Stimulated activated CD4-positive, alpha-beta T cell treated with anti-CD3 and anti-CD28 coated beads, Interleukin-1b, Interleukin-23, amount 100 ng/mL, for 48 hours (primary cell): ENCODE measurements at places on chromosomes 7 and 10.

GRCh38 chr7:141949021-141949420 lies 2.2 kb upstream of the CLEC5A start:
- DNase-seq, result no peak

DNA sequence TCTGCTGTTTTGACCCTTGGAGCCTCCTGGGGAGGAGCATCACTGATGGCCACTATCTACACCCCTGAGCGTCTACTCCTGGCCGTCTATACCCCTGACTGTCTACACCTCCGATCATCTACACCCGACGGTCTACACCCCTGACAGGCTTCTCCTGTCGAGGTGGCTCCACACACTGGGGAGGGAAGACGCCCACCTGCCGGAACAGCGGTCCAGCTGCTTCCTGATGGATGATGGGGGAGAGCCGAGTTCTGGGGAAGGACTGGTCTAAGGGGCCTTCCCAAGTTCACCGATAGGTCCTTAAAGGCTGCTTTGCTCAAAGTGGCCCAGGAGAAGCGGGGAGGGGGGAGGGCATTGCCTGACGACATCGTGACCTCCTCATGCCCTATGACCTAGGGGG lies 39.4 kb downstream of the GBX1 start:
- no peak for DNase-seq

DNA sequence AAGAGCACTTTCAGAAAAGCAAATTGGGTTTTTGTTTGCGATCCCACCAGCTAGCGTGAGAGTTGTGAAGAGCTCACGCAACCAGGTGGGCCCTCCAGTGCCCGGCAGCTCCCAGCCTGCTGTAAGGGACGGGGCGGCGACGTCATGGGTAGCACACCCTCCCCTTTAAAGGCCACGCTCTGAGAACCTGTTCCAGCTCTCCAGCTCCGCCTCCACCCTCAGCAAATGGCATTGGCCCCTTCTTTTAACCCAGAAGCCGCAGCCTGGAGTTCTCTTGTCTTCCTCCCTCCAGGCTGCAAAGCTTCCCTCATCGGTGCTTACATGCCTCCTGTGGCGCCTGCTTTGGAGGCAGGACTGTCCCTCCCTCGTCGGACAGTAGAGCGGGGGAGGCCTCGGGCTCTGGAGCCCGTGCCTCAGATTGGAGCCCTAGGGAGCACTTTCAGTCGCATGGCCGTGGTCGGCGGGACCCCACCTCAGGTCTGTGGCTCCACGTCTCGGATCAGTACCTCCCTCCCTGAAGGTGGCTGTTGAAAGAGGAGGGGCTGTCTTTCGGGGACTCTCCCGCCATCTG lies 32.9 kb downstream of the WIPI2 start:
- DNase-seq, result no peak

DNA sequence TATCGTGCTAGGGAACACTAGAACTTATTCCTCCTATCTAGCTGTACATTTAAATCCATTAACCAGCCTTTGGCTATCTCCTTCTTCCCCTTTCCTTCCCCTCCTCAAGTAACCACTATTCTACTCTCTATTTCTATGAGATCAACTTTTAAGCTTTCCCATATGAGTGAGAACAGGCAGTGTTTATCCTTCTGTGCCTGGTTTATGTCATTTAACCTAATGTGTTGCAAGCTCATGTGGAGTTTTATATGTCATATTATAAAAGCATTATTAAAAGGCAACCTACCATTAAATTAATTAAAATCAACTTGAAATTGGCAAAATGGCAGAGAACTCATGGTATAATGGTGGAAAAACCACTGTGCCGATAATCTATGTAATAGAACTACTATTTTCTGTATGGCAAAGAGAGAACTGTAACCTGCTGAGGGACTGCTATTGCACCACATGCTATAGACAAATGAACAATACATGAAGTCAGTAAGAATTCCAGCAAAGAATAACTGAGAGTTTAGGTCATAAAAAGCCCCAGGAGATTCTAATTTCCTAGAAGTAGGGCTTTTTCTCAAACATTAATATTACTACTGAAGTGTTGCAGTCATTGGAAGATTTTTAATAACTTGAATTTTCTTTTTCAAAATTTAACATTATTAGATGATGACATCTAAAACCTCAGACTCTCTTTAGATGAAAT lies 81.8 kb downstream of the LRRN3 start:
- DNase-seq, result no peak

- peak; percentile 54 for DNase-seq
Observed at GRCh38 chr7:77759294-77759889, 38.8 kb downstream of the TMEM60 start.

DNA sequence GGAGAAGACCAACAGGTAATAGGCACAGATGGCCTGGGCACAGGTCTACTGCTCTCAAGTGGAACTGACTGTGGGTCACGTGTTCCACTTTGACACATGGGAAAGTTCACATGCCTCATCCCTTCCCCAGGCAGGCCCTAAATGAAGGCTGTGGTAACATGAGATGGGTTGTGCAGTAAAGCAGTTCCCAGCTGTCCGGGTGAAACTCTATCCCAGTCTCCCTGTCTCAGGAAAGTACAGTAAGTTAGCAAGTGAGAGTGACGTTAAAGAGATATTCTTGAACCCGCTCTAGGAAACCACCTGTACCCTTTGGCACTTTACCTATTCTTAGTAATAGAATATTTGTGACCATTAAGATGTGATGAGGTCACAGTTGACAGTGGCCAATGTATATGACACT lies 343.7 kb upstream of the AOAH start:
- DNase-seq, result no peak

DNA sequence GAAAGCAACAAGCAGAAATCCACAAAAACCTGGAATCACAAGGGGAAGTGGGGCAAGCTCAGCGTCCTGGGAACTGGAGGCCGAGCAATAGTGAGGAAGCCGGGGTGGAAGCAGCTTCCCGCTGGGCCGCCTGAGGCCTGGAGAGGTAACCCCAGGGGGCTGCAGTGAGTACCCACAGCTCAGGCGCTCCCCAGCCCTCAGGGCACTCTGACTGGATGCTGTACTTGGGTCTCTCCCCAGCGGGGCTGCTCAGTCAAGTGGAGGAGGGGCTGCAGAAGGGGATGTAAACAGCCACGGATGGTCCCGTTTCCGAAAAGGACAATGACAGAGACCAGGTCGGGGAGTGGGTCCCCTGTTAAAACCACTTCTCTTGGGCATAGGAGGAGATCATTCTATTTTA lies 50.3 kb downstream of the SLIT1 start:
- no peak for DNase-seq

DNA sequence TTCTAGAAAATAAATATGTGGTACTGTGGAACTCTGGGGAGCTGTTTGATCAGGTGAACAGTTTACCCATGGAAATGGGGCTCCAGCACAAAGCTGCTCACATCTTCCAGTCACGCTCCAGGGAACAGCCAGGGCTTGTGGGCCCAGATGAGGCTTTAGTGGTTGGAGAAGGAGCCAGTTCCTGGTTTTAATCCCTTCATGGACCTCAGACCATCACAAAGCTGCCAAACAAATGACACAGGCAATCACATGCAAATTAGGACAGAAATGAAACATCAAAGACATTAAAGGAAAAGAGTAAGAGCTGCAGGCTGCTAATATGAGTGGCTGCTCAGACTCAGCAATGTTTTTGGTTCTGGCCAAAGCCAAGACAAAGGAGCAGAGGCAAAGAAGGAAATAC lies 2.2 kb upstream of the ATP6V0E2 start:
- no peak for DNase-seq

DNA sequence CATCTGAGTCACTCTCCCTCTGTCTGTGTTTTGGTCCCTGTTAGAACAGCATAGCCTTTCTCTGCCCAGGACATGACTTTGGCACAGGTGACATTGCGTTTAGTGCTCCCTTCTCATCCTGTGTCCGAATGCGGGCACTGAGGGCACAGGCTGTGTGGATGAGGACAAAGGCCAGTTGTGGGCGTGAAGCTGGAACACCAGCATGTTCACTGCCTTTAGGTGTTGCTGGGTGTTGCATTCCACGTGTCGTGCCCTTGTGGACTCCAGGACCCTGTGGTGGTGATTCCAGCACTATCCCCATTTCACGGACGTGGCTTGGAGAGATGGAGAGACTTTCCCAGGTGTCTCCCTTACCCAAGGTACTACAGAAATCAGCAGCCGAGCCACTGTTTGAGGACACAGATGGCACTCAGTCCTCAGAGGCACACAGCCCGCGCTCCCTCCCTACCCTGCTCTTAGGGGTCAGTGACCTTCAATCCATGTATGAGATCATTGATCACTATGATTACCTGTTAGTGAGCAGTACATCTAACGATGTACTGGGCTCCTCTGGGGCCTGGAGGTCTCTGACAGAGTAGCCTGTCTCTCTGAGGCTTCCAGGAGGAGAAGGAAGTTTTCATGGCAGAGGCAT lies 917 bp upstream of the CNPY1 start:
- DNase-seq, result no peak

GRCh38 chr7:36021367-36021766 lies 131.7 kb upstream of the EEPD1 start:
- DNase-seq, result no peak

GRCh38 chr7:140521421-140521820 lies 42.1 kb upstream of the MKRN1 start:
- DNase-seq, result no peak

GRCh38 chr10:3261921-3262320 lies 89.3 kb upstream of the PITRM1 start:
- DNase-seq, result no peak

DNA sequence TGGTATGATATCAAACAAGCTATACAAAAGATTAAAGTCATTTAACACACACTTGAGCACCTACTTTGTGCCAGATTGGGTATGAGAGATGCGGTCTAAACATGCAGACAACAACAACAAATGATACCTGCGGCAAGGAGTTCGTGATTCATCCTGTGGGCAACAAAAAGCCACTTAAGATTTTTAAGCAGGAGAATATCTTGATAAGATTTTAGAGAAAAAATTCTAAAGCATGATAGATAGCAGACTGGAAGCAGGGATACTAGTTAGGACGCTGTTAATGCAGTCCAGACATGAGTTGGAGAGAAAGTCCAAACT lies 1.6 kb upstream of the KBTBD2 start:
- DNase-seq, result no peak

DNA sequence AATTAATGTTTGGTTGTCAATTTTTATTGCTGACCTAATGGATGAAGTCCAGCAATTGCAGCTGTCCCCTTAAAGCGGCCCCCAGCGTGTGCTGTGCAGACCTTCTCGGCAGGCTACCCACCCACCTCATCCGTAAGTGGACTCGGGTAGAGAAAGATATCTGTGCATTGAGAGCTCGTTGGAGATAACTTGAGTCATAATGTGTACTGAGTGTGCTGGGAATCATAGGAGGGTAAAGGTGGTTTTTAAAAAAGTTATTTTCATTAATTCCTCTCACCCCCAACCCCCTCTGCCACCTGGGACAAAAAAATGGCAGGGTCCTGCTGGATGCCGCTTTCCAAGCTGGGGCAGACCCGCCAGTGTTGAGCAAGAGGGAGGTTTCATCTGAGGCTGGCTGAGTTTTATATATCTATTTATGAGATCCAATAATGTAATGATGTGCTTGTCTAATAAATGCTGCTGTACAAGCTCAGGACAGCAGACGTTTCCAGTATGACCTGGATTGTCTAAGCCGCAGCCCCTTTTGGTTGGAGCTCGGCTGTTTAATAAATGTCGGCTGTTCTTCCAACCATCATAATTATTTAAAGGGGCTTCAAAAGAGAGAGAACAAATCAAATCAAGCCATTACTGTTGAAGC lies 119.1 kb downstream of the NKX6-2 start:
- no peak for DNase-seq

DNA sequence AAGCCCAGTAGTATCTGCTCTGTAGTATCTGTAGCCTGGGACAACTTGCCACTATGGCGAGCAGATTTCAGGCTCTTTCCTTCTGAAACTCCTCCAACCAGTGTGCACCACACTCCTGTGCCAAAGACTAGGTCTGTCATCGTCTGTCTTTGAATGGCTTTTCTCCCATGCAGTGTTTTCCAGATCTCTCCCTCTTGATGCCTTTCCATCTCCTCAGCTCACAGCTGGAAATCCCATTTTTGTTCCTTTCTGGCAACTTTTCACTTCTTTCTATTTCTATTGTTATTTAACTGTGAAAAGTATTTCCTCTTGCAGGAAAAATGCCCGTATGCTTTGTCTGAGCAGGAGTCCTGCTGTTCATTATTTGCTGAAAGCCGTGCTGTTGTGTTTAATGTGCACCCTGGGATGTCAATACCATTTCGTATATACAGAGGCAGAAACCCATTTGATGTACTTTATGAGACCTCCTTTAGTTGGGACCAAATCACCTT lies 373.7 kb downstream of the PHTF2 start:
- no peak for DNase-seq

DNA sequence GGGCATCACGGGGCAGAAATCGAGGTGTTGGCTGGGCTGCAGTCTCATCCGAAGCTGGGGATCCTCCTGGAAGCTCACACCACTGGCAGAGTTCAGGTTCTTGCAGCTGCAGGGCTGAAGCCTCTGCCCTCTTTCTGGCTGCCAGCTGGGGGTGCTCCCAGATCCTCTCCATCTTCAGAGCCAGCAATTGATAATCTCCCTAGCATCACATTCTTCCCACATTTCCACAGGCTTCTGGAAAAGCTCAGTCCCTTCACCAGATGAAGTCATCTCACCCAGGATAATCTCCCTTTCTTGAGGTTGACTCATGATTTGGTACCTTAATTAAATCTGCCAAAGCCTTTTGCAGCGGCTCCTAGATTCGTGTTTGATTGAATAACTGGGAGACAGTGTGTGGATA lies 55.2 kb downstream of the NRP1 start:
- no peak for DNase-seq

DNA sequence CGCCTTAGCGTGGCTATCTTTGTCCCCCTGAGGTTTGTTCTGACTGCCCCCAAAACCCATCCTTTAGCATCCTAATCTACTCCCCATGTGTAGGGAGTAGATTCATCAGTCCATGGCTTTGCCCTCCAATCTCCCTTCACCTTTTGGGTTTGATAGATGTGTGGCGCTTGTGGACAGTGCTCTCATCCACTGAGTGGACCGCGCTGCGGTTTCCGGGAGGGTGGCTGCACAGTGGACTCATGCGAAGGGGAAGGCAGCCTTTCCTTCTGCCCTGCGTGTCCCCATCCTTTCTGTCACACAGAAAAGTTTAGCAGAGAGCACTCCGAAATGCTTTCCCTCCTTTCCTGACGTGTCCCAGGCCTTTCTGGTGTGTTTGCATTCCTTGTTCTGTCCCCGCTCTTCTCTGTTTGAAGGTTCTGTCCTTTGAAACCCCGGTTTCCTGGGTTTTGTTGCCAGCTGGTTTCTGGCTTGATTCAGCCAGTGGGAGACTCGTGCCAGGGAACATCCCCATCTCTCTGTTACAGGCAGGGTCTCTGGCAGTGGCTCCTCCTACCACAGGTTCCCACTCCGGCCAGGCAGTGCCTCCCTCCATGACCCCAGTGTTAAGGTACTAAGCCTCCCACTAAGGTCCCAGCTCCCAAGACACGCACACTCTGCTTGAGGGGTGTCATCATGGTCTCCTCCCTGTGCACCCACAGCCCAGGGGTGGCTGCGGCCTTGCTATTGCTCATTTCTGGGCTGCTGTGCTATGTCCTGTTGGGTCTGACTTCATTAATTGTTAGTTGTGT lies 547.7 kb upstream of the DPP6 start:
- DNase-seq, result no peak

DNA sequence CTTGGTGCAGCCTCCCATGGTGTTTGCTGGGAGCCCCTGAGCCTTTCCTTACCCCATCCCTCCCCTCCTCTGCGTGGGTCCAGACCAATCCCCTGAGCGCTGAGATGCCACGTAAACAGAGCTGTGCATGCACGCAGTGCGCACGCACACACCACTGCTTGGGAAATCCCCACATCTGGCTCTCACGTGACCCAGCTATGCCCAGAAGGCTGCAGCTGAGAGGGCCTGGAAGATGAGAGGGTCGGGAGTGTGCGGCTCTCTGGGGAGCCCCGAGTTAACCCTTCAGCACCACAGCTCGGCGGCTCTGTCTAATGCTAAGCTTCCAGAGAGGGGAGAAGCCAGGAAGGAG lies 177.2 kb downstream of the SH3PXD2A start:
- peak; percentile 87 for DNase-seq
